ENCODE measurements at places on chromosomes 13 and 19.

- no peak for DNase-seq
Observed at GRCh38 chr13:51331354-51331861, 8.1 kb upstream of the SERPINE3 start.

DNA sequence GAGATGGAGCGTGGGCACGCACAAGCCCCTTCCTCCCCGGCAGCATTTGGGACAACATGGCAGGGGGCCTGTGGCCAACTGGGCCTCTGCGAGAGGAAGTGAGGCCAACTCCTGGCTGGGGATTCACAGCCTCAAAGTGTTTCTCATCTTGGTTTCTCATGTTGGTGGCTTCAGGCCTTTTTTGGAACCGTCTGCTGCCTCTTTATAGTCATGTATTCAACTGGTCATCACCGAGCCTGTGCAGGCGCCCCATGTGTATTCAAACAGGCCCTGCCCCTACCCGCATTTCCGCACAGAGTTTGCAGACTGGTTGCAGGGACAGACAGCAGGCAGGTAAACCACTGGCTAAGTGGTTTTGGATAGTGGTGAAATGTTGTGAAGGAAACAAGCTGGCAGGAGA is 17.3 kb upstream of the RELB start:
- no peak for DNase-seq

DNA sequence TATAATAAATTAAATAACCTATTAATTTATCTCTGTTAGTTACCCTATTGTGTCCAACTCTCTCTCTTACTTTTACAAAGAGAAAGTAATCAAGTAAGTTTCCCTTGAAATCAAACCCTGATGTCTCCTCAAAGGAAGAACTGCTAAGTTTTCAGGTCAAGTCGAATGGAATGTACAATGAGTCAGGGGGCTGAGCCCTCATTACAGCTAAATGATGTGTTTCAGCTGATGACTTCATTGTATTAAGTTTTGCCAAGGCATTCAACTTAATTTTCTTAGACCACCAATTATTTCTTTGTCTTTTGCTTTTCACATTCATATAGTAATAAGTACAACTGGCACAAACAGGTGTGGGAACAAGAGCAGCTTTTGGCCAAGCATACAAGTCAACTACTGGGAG is 54.7 kb upstream of the DCT start:
- DNase-seq, result no peak

DNA sequence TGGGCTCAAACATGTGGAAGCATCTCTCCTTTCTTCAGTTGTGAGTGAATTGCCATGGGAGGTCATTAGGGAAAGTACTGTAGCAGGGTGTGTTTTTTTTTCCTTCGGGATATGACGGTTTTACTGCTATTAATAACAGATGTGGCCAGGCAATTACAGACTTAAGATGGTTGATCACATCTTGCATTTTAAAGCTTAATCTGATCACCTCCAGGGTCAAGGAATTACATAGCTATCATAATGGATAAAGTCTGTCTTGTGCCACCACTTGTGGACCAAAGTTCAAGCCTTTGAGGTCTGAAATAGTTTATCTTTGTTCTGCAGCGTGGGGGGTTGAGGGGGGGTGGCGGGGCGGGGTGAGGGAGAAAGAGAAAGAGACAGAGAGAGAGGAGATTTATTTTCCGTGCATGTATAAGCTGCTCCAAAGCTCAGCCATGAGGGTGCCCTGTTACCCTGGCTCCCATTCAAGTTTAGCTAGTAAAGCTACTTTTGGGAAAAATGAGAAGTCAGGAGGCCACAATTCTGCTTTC is 5.5 kb upstream of the SERP2 start:
- no peak for DNase-seq

DNA sequence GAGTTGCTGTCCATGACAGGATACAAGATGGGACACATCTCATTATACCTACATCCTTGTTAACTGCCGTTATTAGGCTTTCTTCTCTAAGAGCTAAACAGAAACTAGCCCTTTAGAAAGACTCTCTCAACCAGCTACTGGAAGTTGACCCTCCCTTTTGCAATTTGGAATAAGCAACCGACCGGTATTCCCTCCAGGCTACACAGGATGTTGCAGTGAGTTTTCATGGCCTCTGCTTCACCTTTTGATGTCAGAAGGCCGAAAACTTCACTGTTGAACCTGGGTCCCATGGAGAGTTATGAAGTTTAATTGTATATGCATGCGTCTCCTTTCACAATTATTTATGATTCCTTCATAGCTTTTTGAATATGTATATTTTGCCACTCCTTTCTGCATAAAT is 1042.5 kb upstream of the SPRY2 start:
- no peak for DNase-seq

DNA sequence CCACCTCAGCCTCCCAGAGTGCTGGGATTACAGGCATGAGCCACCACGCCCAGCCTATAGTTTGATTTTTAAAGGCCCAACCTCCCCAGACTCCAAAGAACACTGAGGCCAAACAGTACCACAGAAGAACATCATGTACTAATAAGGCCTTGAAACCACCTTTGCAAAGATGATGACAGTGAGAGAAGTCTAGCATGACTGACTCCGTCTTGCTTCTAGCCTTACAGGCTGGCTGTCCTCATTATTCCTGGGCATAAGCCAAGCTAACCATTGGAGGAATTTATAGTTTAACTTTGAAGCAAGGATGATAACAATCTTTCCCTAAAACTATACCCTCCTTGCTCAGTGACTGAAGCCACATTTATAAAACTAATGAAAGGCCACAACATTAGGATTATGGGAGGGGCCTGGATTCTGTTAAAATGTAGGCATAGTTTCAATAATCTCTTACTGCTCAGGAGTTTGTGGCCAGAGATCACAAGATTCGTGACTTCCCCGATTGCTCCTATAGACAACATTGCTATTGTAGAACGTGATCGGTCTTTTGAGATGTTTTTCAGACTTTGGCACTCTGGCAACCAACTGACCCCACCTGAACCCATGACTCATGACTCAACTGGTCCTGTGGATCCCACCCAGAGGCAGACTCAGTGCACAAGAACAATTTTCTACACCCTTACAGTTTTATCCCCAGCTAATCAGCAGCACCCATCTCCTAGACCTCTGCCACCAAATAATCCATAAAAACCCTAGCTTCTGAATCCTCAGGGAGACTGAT is 17.6 kb downstream of the GPR42 start:
- no peak for DNase-seq

DNA sequence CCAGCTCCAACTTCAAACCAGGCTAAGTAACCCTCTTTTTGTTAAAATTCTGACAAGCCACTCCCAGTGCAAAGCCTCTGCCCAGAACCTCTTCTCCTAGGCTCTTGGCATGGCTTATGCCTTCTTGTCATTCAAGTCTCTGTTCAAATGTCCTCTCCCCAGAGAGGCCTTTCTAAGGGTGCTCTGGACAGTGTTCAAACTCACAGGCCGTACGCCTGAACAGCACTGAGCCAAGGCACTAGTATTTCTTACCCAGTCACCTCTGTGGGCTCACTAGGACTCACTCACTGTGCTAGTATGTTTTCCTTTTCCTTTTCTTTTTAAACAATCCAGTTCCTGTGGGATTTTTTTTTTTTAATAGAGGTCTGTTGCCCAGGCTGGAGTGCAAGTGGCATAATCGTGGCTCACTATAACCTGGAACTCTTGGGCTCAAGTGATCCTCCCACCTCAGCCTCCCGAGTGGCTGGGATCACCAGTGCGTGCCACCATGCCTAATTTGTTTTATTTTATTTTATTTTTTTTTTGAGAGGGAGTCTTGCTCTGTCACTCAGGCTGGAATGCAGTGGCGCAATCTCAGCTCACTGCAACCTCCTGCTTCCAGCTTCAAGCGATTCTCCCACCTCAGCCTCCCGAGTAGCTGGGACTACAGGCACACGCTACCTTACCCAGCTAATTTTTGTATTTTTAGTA is 2.3 kb upstream of the ASF1B start:
- DNase-seq, result no peak

DNA sequence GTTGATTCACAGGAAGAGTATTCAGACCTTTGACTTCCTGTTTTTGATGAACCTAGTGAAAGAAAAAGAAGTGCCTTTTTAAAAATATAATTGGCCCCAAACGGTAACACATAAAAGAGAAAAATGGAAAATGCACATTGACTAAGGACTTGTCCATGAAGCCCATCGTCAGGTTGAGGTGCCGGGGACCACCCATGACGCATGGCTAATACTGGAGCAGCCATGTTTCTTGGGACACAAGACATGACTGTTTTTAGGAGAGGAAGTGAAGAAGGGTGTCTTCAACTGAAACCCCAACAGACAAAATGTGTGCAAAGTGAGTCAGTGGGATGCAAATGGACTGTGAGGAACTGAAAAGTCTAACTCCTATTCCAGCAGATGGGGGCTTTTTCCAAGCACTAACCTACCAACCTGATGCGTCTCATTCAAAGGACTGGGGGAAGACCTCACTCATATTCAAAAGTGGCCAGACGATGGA is 459.4 kb downstream of the FOXO1 start:
- no peak for DNase-seq

- DNase-seq, result no peak
Observed at GRCh38 chr19:20479483-20479882, 86.1 kb downstream of the ZNF737 start.

DNA sequence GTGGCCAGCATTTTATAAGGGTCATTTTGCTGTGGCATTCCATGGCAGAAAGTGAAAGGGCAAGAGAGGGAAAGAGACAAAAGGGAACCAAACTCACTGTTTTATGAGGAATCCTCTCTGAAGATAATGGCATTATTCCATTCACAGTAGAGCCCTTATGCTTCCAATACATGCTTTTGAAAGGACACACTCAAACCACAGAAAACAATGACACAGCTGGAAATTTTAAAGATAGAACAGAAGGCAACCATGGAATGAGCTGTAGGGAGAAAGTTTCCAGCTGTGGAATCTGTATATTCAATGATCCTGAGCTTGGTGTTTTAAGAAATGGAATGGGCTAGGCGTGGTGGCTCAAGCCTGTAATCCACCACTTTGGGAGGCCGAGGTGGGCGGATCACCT is 677.4 kb downstream of the SLITRK1 start:
- no peak for DNase-seq

DNA sequence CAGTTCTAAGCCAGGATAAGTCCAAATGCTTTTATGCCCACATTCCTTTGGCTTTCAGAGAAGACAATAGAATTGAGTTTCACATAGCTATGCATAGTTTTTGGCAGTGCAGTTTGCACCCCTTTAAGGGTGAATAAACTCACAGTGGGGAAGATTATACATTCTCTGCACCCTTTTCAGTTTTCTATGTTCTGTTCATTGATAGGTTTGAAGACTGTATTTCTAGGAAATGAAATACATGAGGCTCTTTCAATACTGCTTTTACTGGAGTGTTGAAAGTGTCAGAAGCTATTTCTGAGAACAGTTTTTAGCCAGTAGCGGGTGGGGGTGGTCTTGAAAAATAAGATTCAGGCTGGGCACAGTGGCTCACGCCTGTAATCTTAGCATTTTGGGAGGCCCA is 46.2 kb downstream of the IPO5 start:
- no peak for DNase-seq

- DNase-seq, result no peak
Observed at GRCh38 chr13:109968876-109969577, 182.6 kb upstream of the IRS2 start.

- no peak for DNase-seq
Observed at GRCh38 chr19:55641426-55642152, 787 bp downstream of the ZNF580 start.

GRCh38 chr13:28321756-28322155 is 173.2 kb downstream of the FLT1 start:
- no peak for DNase-seq

- no peak for DNase-seq
Observed at GRCh38 chr19:3163230-3163886, 15.2 kb upstream of the S1PR4 start.

- DNase-seq, result peak; percentile 66
Observed at GRCh38 chr19:14149509-14149994, 13.2 kb upstream of the ASF1B start.

DNA sequence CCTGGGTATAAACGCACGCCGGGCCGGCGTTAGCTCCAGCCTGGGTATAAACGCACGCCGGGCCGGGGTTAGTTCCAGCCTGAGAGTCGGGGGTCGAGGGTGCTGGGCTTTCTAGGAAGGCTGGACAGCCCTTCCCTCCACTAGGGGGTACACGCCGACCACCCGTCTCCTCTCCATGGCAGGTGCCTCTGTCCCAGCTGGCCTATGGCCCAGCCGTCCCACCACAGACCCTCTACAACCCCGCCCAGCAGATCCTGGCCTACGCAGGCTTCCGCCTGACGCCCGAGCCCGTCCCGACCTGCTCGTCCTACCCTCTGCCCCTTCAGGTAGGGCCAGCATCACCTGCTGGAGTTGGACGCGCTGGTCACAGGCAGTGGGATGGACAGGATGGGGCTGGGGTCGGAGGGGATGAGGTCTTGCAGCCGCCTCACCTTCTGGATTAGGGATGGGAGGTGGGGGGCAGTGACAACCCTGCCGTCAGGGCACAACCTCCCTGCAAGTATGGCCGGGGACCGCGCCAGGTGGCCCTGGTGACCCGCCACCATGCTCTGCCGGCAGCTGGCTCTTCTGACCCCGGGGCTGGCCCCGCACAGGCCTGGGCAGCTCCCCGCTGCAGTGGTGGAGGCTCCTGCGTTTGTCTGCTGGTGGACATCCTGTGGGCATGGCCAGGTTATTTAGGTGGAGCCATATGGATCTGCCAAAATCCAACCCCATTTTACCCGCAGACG is 45.8 kb downstream of the TMEM255B start:
- no peak for DNase-seq

DNA sequence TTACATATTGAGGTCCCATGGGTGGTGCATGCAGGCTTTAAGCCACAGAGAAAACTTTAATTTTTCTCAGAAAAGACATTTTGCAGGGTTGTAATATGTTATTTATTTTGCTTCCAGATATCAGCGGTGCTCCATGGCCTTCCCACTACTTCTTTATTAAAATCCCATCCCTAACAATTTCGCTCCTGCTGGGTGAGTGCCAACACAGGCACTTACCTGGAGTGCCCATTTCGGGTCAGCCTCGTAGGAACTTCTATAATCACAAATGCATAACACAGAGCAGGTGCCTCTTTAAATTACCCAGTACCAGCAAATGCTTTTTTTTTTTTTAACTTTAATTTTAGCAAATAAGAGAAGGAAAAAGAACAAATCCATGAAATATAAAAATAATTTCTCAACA is 86.4 kb downstream of the EFNB2 start:
- no peak for DNase-seq

DNA sequence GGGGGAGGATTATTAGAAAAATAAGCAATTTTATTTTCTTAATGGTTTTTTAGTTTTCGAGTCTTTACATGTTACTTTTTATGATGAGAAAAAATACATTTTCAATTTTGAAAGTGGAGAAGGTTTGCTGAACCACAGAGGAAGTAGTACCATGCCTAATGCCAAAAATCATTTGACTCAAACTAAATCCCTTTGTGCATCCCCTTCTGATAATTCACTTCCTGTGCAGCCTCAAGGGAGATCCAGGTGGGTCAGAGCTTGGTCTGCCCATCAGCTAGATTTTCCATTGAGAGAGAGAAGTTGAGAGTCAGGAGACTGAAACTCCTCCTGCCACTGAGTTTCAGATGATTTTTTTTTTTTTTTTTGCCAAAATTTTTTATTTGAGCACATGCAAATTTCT is 571.7 kb downstream of the LIG4 start:
- no peak for DNase-seq

DNA sequence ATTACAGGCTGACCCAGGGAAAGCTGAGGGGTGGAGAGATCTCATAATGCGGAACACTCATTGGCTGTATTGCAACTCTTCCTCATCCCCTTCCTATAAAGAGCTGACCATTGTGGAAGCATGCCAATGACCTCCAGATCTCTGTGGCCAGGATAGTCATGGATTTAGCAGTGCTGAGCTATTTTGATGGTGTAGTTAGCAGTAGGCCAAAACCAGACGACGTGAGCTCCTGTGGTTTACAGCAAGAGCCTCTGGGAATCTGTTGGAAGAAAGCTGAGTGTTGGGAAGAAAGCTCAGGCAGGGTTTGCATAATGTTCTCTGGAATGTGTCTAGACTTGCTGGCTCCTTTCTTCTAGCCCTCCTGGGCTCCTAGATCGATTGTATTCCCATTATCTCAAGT is 187.5 kb upstream of the GPC6 start:
- no peak for DNase-seq

Data from amygdala (tissue), 56 donors.